ENCODE measurements at places on chromosomes 2 and 18. TPM values are rescaled to one million over a fixed set of nuclear protein-coding genes. Genes with fewer than 3 reads are reported as not detected.

Gene FAM237A
- not detected for total RNA-seq

Gene RUFY4
- total RNA-seq: not detected

- DNase-seq: no peak
Measured at GRCh38 chr2:66109419-66109818, 325.5 kb upstream of the MEIS1 start.

DNA sequence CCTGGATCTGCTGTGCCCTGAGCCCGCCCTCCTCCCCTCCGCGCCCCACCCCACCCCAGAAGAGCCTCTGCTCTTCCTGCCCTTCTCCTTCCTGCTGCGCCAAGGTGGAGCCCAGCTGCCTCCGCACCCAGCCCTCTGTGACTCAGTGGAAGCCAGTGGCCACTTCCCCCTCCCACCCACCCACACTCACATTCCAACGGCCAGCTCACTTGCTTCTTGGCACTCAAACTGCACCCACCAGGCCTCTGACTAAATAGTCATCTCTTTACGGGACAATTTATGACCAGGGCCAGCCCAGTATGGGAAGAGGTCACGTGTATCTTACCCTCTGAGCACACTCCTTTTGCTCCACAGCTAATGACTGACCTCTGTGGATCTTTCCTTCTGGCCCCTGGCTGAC is 150.4 kb upstream of the SLC1A4 start:
- no peak for DNase-seq

DNA sequence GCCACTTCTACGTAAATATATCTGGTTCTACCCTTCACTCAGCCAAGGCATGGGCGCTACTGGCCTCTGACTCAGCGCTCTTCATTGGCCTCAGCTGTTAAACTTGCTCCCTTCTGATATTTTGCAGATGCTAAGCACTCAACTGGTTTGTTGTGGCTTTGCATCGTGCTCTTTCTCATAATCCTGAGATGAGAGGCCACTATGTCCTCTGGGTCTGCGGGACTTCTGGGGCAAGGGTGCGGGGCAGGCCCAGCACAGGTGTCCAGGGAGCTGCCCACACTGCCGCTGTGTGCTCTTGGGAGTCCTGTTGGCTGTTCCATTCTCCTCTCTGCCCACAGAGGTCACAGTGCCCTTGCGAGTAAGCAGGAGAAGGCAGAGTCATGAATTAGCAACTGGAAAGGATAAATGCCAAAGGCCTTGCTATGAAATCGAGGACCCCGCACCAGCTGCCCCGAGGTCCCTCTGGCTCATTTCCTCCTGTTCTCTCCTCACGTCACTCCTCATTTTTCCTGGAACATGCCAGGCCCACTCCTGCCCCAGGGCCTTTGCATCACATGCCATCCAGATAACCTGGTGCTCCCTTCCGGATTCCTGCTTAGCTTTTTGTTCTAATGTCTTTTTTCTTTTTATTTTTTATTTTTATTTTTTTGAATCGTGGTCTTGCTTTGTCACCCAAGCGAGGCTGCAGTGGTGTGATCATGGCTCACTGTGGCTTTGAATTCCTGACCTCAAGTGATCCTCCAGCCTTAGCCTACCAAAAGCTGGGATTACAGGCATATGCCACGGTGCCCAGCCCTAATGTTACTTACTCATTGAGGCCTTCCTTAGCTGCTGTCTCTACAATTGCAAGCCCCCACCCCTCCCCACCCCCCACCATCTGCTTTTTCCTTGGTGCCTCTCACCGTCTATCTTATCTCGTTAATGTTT is 34.9 kb upstream of the MAT2A start:
- DNase-seq: no peak

- no peak for DNase-seq
Measured at GRCh38 chr2:204722691-204723090, 177.4 kb downstream of the PARD3B start.

DNA sequence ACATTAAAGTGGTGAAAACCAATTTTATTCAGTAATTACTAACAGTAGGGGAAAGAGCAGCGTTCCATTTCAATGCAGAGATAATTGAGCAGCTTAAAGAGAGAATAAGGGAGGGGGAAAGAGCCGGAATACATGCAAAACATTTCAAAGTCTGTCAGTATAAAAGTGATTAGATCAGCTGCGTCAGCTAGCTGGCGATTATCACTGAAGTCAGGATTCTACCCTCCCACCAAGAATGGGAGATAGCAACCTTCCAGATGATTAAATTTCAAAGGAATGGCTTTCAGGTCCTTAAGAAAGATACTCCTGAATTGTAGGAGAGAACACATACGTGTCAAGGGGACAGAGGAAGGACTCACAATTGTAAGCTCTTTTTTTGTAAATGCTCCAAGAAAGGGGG is 2.7 kb upstream of the ZC3H6 start:
- no peak for DNase-seq

DNA sequence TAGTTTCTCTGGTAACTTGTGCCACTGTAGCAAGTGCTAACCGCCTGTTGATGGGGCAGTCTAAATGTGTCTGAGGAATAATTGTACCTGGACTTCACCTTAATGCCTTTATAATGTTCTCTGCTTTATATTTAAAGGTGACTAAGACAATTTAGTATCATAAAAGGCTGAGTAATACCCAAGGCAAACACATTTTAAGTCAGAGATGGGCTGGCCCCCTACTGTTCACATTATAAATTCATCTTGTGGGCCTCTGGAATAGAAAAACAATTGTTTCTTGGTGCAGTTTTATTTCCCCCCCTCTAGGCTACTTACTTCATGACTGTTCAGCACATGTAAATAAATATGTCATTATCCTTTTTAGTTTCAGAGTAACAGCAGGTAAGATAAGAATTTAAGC is 559.3 kb upstream of the PIK3C3 start:
- DNase-seq: no peak

DNA sequence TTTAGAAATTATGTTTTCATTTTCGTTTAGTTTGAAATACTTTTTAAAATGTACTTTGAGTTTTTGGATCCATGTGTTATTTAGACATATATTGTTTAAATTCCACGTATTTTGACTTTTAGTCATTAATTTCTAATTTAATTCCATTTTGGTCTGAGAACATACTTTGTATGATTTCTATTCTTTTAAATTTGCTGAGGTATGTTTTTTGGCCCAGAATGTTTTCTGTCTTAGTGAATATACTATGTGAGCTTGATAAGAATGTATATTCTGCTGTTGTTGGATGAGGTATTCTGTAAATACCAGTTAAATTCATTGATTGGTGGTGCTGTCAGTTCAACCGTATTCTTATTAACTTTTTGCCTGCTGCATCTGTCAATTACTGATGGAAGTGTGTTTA is 26.4 kb downstream of the VRK2 start:
- DNase-seq: no peak

- DNase-seq: peak; percentile 89
Measured at GRCh38 chr2:35410431-35411061, 945.0 kb upstream of the CRIM1 start.

DNA sequence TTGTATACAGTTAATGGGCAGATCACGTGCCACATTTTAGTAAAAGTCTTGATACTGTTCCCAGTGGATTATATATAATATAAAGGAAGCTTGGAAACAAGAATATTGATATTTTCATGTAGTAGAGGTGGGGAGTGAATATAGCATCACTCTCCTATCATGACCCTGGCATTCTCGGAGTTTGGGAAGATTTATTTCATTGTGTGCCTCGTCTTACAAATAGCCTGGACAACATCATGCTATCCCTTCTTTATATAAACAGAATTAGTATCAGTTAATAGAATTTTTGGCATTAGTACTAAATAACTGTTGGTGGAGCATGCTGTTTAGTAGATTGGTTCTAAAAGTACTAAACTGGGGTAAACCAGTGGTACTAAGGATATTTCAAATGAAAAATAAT is 212.0 kb upstream of the BOD1L2 start:
- DNase-seq: no peak

DNA sequence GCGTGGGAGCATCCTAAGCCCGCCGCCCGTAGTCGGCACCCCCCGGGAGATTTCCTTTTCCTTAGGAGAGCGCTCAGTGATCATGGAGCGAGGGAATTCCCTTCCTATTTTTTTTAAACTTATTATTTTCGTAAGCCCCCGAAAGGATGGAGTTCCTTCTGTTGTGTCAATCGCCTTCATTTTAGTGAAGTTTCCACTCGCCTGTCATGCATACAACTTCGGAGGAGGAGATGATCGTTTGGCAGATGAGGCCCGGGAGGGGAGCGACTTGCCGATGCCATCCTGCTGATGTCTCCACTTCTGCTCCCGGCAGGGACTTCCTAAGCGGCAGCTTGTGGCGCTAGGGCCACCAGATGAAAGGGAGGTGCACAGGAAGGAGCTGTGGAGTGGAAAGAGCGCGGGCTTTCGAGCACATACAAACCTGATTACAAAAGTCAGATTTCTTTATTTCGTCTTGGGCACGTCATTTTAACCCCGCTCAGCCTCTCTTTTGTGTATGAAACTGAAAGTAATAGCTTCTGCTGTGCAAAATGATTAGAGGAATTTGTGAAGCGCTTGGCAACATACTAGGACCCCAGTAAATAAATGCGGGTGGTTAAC is at the start of gene ADGRF3:
Gene ADGRF3, minus strand, starts transcription at position 336 of the 600 bp plus-strand sequence. CDS start 555 bp downstream, outside the sequence.
- no peak for DNase-seq

GRCh38 chr2:231563378-231563961 is 29.2 kb upstream of the TEX44 start:
- no peak for DNase-seq

Measured in osteocyte (in vitro differentiated cells).